ENCODE measurements at places on chromosomes 12 and 14.

DNA sequence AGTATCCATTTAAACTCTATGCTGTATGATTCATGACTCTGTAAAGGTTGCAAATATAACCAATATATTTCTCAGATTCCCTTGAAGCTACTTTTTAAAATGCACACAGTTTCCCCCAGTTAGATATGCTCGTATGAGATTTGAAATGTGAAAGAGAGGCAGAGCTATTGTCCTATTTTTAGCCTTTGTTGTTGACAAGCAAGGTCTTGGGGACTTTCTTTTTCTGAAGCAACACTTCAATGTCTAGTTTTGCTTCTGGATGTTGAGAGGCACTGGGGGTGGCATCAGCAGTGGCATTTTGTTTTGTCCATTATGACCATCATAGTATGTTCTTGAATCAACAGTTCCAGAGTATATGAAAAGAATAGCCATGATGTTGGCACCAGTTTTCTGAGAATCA is 63.4 kb downstream of the ASCL1 start:
- no peak for DNase-seq

DNA sequence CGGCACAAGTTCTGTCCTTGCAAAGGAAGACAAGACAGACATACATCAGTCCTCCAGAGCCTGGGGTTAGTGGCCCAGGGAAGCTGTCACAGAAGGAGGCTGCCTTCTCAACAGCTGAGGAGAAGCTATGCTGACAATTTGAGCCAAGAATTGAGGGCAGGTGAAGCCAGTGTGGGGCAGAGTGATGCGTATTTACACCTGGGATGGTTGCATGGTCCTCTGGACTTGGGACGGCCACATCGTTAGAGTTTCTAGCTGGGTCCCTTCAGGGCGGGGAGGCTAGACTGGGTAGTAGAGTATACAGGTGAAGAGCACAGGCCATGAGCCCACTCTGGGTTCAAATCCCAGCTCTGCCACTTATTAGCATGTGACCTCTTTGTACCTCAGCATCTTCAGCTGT is 16.5 kb downstream of the KRT85 start:
- DNase-seq = no peak

GRCh38 chr14:61225344-61225743 is 55.8 kb downstream of the TMEM30B start:
- no peak for DNase-seq

DNA sequence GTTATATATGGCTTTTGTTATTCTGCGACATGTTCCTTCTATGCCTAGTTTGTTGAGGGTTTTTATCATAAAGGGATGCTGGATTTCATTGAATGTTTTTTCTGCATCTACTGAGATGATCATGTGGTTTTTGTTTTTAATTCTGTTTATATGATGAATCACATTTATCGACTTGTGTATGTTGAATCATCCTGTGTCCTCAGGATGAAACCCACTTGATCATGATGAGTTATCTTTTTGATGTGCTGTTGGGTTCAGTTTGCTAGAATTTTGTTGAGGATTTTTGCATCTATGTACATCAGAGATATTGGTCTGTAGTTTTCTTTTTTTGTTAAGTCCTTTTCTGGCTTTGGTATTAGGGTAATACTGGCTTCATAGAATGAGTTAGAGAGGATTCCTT is 291.2 kb downstream of the AKAP6 start:
- no peak for DNase-seq

DNA sequence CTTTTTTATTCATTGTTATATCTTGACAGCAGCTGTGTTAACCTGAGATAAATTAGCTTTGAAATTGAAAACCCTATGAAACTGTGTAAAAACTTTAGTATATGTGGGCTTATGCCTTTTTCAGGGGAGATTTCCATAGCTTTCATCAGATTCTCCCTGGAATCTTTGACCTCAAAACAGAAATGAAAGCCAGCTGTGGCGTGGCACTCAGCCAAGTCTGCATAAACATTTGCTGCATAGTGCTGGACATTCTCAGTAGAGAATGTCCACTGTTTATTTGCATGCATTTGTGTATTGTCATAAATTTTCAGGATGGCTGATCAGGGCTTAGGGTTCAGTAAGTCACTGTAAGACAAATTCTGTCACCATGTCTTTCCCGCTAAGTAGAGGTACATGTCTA is 115.3 kb upstream of the NAP1L1 start:
- DNase-seq = no peak
